ENCODE measurements at places on chromosomes 2 and 18.

DNA sequence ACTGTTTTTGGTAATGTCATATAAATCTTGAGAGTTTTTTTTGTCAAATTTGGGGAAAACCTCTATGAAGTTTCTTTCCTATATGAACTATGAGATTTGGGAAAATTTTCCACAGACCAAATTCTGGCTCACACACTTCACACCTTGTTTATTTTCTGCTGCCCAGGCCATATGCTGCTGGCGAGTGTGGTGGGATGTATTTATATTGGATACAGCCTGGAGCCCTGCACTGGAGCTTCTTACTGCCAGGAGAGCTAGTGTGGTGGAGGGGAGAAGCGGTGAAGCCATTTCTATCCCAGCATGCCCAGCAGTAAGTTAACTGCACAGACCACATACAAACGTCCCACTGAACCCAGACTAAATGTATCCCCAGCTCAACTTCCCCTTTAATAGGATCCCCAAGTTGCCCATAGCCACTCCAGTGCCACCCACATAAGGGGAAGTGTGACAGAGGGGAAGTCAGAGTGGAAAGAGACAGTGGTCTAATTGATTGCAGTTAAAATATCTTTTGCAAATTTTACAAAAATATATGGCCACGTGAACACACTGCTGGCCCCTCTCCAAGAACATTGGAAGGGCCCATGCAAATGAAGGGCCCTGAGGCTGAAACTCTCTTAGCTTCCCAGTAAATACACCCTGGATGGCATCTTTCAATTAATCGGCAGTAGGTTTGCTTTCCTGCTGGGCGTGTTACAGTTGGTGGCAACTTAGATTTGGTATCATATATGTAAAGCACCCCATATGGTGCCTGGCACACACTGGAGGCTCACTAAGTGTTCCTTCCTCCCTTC lies 146.6 kb upstream of the ITGA6 start:
- no peak for DNase-seq

DNA sequence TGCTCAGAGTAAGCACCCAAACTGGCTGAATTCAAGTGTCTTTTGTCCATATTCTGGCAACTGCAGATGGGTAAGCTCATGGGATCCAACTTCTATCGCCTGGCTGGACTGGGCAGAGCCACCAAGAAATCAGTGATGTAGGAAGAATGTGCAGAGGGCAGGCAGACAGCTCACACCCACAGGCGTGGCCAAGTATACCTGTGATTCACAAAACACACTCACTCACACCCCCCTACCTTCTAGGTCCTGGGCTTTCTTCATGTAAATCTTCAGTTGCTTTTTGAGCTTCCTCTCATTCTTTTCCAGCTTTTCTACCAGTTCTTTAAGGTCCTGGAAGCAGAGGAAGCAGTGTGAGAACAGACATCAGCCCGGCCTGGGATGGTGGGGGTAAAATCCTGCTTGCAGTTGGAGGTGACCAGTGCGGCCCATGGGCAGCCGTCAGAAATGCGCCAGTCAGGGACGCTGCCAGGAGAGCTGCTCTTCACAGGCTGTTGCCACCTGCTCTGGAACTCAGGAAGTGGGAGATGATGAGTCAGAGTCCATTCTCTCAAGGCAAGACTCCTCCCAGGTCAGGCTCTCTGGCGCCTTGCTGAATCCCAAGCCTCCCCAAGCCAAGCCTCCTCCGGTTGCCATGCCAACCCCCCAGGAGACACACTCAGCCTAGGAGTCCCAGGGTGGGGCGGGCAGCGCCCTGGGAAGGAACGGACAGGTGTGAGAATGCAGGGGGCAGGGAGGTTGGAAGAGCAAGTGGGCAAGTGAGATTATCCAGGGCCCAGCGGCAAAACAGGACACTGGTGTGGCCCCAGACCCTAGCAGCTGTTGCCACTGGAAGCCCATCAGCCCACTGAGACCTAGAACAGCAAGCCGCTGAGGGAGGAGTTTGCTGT lies 36.2 kb upstream of the ACAA2 start:
- no peak for DNase-seq

DNA sequence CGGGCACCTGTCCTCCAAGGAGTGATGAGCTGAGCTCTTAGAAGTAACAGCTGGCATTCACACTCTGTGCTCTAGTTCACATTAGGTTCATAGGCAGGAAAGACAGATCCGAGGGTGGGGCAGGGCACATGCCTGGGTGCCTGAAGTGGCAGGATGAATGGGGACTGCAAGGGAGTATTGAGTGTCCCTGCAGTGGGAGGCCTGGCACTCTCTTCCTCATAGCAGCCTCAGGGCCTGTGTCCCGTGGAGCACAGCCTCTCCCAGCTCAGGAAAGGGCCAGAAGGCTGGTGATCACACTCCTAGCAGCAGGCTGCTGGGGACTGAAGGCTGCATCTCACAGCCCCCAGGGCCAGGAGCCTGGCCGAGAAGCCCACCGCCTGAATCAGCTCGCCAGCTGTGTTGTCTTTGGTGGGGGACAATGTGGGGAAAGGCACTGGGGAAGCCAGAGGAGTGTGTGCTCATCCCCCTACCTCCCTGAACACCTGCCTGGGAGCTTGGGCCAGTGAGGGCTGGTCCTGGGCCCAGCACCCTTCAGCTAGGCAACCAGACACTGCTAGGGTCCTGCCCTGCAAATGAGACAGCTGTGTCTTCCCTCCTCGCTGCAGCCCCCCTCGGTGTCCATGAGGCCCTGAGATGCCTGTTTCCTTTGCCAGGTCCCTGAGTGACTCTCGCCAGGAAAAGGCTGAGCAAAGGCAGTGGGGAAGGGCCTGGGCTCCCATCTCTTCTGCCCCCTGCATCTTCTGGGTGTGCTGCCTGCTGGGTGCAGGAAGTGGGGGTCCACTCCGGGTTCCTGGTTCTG lies 48.2 kb upstream of the HS6ST1 start:
- no peak for DNase-seq

- no peak for DNase-seq
Measured at GRCh38 chr2:80302314-80303005, 2.1 kb downstream of the LRRTM1 start.

GRCh38 chr18:60654298-60654697 lies 281.7 kb upstream of the MC4R start:
- no peak for DNase-seq

DNA sequence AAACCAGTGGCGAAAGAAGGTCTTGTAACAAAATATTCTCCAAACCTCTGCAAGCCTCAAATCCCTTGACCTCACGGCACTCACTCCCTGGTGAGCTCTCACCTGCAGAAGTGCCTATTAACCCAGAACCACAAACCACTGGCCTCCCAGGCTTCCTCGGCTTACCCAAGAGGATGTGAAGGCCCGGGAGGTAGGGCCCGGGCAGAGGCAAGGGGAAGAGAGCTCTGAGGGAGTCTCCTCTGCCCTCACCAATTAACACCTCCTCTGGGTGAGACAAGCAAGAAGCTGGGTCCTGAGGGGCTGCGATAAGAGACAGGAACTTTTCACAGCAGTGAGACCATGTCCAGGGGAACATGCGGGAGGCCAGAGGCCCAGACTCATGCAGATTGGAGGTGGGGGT lies 53.7 kb downstream of the EMX1 start:
- no peak for DNase-seq

GRCh38 chr2:240990726-240991377 lies 7.6 kb upstream of the SNED1 start:
- DNase-seq = no peak

- no peak for DNase-seq
Measured at GRCh38 chr2:26363323-26363722, 16.7 kb upstream of the ADGRF3 start.

- DNase-seq = no peak
Measured at GRCh38 chr2:15631883-15632282, 40.2 kb downstream of the DDX1 start.

- no peak for DNase-seq
Measured at GRCh38 chr2:16537347-16537746, 128.3 kb downstream of the CYRIA start.
